ENCODE measurements at places on chromosomes 3 and 15.

- no peak for DNase-seq
Measured at GRCh38 chr3:126433496-126434263, 39.0 kb downstream of the CFAP100 start.

- DNase-seq: no peak
Measured at GRCh38 chr3:192207239-192207638, 520.1 kb downstream of the FGF12 start.

DNA sequence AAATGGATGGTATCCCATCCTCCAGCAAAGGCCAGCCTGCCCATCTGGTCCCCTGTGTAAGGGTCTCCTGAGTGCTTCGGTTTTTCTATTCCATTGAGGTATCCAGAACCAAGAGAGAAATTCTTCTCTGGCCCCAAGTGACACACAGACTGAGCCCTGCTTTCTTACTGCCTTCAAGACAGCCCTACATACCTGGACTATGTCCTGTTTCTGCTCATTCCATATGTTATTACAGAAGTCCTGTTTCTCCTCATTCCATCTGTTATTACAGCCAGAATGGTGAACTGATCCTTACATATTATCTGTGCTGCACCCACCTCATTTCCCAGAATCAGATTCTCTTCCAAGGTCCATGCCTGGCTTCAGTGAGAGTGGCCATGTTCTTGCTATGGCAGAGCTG, 115.2 kb downstream of the DCLK3 start:
- DNase-seq: no peak

DNA sequence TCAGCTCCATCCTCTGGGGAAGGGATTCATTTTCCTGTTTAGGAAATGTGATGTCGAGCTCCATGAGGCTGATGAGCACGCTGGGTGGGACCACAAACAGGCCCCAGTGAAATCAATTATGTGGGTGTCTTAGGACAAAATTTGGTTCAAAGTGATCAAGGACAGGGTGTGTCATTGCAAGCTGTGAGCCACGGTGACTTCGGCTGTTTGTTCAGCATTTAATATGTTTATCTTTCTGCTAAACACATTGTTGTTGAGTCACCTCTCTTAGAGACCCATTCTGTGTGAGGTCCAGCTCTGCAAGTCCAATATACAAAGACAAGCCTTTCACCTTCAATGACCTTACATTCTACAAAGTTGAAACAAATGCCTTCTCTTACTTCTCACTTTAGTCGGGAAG, 41.3 kb downstream of the SSR3 start:
- no peak for DNase-seq

- DNase-seq: peak; percentile 57
Measured at GRCh38 chr3:121883507-121883906, 10.7 kb upstream of the SLC15A2 start.

- DNase-seq: no peak
Measured at GRCh38 chr3:8678751-8679150, 34.2 kb upstream of the SSUH2 start.

DNA sequence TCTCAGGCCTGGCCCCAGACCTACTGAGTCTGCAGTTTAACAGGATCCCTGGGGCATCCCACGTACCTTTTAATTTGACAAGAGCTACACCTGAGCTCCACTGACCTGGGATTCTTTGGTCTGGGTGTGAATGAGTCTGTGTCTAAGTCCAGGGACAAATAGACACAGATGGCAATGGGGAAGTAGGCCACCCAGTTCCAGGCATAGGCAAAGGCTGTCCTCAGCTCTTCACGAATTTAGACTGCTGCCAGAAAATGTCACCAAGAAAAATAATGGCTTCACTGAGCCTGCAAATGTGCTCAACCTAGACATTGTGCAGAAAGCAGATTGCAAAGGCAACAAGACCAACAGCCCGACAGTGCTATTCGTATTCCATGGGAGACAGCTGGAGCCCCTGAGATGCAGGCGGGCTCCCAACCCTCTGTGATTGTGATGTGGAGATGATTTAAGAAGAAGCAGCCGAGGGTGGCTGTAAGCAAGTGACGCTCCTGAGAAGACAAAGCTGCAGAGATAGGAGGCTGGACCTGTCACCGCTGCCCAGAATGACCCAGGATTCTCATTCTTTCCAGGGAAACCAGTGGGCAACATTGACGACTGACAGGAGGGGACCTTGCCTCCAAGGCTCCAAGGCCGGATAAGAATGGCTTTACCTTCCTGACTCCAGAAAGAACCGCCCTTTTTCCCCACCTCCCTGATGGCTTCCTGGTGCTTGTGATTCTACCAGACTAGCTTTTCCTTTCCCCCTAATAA, 39.8 kb upstream of the IREB2 start:
- no peak for DNase-seq

DNA sequence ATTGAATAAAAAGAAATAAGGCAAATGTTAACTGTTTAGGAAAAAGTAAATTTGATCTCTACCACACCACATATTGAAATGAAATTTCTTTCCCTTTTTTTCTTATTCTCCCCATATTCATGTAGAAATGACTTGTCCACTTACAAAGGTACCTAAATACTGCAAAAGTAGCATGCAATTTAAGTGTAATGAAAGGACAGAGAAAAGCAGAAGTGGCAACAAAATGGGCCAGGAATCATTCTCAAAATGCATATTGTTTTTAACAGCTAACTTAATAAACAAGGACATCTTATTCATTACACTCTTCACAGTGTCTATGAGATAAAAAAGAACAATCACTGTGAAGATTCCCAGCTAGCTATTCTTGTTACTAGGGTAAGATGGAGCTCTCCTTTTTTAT, 40.6 kb upstream of the FGF7 start:
- DNase-seq: no peak

DNA sequence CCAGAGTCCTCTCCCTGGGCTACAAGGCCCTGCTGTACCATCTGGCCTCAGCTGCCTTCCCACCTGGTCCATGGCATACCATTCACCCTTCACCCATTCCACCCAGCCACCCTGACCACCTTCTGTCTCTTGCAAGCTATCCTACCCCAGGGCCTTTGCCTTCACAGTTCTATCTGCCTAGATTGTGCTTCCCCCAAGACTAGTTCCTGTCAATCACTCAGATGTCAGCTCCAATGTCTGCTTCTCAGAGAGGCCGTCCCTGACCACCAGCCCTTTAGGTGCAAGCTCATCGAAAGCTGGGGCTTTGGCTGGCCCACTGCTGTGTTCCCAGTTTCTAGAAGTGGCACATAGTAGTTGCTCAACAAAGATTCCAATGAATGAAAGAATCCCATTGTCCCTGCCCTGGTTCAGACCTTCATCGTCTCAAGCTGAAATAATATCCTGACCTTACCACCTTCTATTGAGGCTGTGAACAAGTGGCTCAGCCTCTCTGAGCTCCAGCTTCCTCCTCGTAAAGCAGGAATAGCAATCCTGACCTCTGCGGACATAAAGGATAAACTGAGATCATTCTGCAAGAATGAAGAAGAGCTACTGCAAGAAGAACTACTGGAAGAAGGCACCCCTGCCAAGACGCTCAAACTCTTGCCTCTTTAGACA, 15.8 kb downstream of the EFCAB12 start:
- DNase-seq: no peak

GRCh38 chr3:57169872-57170623, 4.9 kb upstream of the IL17RD start:
- DNase-seq: peak; percentile 70

- no peak for DNase-seq
Measured at GRCh38 chr3:33377931-33378330, 62.3 kb downstream of the UBP1 start.

GRCh38 chr15:67067930-67068551, 2.6 kb downstream of the SMAD3 start:
- DNase-seq: no peak

Data from activated CD4-positive, alpha-beta T cell treated with anti-CD3 and anti-CD28 coated beads, Interleukin-2, amount 50 U/mL, for 16 hours (primary cell).